ENCODE measurements at places on chromosomes 4 and X.

- DNase-seq, result no peak
Measured at GRCh38 chr4:136002316-136002715, 1530.0 kb downstream of the PCDH18 start.

- no peak for DNase-seq
Measured at GRCh38 chr4:16717266-16717970, 181.0 kb downstream of the LDB2 start.

DNA sequence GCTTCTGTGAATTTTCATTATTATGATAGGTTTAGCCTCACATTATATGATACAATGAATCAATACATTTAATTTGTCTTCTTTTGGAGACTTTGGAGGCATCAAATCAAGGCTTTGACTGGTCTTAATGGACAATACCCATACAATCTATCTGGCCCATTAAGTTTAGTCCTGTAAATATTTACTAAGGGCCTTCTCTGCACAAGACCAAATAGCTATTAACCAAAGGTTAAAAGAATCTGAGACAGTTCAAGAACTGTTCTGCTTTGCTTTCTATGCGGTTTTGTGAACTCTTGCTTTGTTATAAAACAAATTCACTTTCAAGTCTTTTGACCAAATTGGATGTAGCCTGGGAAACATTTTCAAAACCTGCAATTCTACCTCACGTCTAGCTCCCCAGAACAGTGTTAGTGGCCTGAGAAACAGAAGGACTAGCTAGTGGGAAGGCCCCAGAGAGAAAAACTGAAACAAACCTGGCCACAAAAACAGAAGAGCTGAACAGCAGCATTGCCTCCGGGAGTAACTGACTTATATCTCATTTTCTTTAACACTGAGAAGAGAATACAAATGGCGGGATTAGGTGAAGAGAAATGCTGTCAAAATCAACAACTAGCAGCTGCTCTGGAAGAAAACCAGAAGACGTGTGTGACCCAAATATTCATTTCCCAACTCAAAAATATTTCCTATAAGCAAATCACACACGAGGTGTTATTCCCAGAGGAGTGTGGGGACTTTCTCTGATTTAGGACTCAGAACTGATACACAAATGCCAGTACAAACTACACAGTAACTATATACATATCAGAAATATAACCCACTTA is 548 bp downstream of the TLR1 start:
- no peak for DNase-seq

GRCh38 chr4:102180046-102180445 is 165.2 kb downstream of the SLC39A8 start:
- DNase-seq, result no peak

DNA sequence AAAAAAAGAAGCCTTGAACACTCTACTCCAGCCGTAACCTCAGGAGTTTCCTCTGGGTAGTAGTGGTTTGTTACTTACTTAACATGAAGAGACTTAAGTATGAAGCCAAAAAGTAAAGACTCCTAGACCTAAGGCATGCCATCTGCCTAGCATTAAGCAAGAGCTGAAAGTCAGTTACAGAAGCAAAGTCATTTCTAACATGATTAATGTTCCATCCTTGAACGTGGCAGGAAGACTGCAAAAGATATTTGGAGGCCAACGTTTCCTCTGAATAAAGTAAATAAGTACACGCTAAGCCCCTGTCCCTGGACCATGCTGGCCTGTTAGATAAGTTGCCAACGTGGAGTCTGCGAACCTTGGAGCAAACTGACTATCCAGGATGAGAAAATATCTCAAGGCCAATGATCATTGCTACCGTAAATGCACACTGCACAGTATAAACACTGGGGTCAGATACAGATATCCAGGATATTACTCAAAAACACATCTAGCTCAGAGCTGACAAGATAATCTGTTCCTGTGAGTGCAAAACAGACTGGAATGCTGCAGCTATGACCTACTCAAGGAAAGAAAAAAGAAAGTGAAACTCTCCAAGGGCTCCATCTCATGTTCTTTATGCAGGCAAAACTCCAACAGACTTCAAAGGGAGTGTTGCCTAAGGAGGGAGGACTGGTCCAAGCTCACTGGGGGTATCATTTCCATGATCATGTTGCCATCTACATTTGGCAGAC is 255.8 kb downstream of the COL25A1 start:
- DNase-seq, result no peak

DNA sequence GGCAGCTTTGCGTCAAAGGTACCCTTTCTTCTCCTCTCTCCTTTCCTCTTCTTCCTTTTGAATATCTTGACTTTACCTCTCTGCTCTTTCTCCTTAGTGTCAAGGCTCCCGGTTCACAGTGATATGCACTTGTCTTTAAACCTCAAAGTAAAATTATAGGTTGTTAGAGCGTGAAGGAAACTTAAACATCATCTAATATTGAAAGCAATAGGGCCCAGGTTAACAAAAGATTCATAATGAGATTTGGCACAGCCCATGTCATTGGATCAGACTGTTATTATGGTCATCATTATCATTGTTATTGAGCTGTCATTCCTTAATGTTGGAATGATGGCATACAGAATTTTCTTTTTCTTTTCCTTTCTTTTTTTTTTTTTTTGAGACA is 32.5 kb downstream of the FTHL17 start:
- no peak for DNase-seq

DNA sequence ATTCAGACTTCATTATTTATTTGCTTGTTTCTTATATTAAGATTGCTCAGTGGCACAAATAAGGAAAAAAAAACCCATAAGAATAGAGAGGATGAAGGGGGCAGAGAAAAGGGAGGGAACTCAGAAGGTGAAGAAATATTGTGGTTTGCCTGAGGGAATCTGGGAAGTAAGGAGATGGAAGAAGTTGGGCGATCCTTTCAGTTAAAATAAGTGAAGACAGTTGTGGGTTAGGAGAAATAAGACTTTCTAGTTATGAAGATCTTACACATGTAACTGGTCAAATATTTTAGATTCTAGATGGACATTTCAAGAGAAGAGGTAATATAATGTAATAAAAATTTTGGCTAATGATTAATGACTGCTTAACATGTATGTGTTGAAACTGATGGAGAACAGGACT is 138.7 kb upstream of the LIMCH1 start:
- no peak for DNase-seq

DNA sequence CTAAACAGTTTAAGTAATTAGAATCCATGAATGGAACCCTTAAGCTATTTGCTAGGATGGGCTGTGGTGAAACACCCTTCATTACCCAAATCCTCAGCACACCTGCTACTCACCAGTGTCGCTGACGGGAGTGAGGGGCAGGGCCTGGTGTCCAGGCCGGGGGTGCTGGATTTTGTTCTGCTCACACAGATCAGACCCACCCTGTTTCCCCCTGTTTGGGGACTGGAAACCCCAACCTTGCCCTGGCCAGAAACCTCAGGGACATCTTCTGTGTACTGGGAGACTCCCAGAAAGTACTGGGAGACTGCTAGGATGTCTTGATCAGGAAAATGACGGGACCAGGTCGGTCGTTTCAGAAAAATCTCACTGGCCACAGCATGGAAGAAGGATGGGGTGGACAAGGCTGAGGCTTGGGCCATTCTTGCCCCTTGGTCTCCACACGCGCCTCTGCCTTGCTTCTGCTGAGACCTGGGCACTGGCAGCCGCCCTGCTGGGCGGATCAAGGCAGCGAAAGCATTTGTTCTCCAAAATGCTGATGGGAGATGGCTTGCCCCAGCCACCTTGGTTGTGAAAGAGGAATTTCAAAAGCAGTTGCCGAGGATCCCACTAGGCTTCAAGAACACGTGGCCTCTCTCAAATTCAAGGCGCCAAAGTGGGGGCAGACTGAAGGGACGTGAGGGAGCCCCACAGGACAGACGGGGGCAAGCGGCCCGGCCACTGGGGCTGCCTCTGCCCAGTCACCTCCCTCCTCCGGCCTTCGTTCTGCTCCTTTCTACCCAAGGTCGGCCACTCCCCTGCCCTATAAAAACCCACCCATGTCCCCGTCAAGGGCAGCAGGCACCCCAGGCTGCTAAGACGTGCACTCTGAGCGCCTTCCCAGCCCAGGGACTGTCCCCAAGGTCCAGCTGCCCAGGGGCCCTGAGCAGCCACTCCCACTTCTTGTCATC is 23.5 kb upstream of the PDE6B start:
- no peak for DNase-seq

GRCh38 chrX:17591741-17592110 is 145.6 kb upstream of the SCML1 start:
- DNase-seq, result no peak

- DNase-seq, result no peak
Measured at GRCh38 chr4:64889906-64890610, 480.8 kb upstream of the TECRL start.

DNA sequence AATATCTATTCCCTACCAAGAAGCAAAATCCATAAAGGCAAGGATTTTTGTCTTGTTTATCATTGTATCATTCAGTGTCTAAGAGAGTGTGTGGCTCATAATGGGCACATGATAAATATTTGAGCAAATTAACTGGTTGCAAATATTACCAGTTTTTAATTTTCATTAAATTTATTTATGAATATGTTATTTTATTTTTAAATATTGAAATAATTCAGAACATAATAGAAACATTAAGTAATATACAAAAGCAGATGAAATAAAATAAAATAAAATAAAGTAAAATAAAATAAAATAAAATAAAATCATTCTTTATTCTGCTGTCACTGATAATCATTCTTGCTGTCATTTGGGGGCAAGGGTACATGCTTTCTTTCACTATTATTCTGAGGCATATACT is 120.9 kb downstream of the NPFFR2 start:
- no peak for DNase-seq

GRCh38 chr4:158766434-158767044 is 2.3 kb upstream of the FNIP2 start:
- no peak for DNase-seq

DNA sequence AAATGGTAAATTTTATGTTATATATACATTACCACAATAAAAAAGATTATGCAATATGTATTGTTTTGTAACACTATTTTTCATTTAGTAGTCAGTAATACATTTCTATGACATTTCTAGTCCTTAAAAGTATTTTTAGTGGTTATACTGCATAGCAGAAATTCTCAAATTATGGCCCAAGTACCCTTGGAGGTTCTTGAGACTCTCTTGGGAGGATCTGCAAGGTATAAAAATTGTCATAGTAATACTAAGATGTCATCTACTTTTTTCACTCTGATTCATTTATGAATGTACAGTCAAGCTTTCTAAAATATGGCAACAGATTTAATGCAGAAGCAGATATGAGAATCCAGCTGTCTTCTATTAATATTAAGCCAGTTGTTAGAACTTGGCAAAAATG is 138.6 kb upstream of the NAP1L5 start:
- DNase-seq, result no peak

DNA sequence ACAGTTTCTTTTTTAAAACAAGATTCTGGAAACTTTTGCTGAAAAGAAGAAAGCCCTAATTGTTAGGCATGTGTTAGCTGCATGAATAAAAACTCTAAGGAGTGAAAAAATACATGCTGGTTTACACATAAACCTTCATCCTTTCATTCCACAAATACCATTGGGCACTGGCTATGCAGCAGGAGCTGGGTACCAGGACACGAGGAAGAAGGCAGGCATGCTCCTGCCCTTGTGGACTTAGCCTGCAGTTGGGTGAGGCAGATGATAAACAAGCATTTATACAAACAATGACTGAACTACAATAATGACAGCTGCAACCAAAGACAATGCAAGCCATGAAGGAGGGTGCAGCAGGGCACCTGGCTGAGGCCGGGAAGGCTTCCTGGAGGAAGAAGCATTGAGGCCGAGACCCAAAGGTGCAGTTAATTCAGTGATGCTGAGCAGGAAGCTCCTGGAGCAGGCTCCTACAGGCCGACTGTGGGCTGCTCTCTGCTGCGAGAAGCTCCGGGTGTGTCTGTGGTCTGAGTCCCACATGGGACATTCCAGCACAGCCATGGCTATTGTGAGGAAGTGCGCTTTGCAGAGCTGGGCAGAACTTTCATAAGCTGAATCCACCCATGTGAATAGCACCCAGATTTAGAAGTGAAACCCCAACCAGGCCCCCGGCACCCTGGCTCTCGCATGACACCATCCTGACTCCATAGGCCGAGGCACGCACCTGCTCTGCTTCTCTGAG is 44.0 kb upstream of the MXD4 start:
- DNase-seq, result no peak

DNA sequence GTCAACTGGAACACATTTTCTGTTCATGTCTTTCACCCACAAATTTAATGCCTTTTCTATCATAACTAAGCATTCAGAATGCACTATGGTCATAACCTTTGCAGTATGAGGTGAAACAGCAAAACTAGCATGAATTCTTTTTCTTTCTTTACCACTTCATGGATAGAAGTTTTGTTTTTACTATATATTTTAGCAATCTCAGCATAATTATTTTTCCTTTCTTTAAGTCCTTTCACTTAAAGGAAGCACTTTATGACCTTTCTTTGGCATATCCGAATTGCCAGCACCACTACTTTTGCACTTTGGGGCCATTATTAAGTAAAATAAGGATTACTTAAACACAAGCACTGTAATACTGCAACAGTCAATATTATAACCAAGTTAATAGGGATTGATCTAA is 115.1 kb upstream of the DKK2 start:
- DNase-seq, result no peak

DNA sequence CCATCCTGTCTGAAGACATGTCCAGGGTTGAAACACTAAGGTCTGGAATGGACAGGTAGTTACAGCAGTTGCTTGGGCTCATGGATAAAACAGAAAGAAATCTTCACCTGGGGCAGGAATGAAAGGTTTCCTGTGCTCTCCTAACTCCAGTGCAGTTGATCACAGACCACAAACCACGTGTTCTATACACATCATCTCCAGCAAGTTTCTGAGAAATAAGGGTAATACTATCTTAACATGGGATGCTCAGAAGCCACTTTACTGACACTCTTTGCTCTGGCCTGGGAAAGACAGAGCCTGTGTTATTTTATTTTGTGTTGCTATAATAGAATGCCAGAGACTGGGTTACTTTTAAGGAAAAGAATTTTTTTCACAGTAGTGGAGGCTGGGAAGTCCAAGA is 16.0 kb downstream of the MAGEB10 start:
- no peak for DNase-seq

GRCh38 chr4:38605753-38606586 is 58.0 kb upstream of the KLF3 start:
- DNase-seq, result no peak

- DNase-seq, result no peak
Measured at GRCh38 chr4:112947616-112948015, 101.8 kb upstream of the ANK2 start.

GRCh38 chr4:100511896-100512295 is 5.9 kb downstream of the EMCN start:
- DNase-seq, result no peak

GRCh38 chrX:31555506-31555905 is 483.7 kb upstream of the FTHL17 start:
- DNase-seq, result no peak

GRCh38 chrX:149629730-149630387 is 1.7 kb downstream of the TMEM185A start:
- no peak for DNase-seq

DNA sequence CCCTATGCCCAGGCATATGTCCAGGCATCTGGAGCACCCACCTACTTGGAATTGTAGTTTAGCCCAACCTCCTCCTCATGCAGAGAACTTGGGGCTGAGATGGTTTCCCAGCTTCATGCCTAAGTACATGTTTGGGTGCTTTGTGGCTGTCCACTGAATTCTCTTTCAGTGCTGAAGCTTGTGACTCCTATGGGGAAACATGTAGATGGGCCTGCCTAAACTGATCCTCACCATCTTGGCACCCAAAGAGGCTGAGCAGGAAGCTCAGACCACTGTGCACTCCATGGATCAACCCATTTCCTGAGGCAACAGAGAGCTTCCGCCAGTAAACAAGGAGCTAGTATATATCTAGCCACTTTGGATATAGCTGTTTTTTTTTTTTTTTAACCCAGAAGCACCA is 2733.7 kb downstream of the PCDH7 start:
- no peak for DNase-seq

GRCh38 chrX:112631892-112632291 is 47.8 kb downstream of the LHFPL1 start:
- no peak for DNase-seq
